ENCODE measurements at places on chromosomes 3 and 15.

GRCh38 chr15:71541746-71542145, 268.6 kb upstream of the NR2E3 start:
- no peak for DNase-seq

DNA sequence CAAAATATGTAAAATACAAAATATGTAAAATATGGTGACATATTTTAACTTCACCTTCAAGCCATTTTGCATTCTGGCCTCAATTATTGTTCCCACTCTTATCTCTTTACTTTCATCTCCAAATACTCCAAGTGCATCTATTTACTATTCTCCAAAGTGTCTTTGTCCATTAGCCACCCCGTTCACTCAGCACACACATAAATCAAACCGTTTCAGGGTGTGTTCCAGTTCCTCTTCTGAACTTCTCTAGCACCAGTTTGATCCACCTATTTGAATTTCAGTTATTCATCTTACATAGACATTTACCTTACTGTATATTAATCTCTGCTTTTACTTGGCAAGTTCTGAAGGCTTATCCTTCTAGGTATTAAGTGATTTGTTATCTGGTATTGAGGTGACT, 45.1 kb downstream of the SGO1 start:
- DNase-seq, result no peak

- DNase-seq, result no peak
Measured at GRCh38 chr3:163011596-163011995, 1515.0 kb downstream of the OTOL1 start.

- no peak for DNase-seq
Measured at GRCh38 chr15:26572602-26573350, 200.1 kb downstream of the GABRB3 start.

DNA sequence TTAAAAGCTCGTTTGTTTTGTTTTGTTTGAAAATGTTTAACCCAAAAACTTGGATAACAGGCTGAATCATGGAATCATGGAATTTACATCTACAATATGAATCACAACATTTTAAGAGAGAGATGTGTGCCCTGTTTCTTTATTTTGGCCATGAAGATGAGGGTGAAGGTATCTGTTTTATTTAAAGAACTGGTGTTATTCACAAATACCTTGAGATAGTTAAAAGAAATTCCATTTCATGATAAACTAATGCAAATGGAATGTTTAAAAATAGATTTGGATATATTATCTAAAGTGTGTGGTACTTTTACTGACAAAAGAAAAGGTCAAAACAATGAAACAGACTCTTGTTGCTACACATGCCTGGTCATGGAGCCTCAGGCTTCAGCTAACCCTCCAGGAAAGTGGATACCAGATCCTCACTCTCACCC, 486.0 kb upstream of the CFAP20DC start:
- no peak for DNase-seq

- no peak for DNase-seq
Measured at GRCh38 chr15:72783004-72783639, 436 bp downstream of the ADPGK start.

DNA sequence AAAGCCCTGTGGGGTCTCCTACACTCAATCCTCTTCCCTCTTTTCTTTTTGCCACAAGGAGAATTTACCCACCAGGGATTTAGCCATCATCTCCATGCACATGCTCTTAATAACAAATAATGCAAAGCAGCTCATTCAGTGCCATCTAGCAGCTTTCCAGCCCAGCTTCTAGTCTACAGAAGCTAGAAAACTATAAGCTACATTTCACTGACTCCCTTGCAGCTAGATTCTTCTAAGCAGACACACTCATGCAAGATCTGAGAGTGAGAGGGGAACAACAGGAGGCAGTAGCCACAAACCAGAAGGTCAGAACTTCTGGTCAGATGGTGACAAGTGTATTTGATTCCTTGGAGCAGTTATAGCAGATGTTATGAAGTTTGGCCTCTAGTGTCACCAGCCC, 25.5 kb downstream of the OSBPL10 start:
- DNase-seq, result no peak

Measured in NT2/D1 (cell line).